ENCODE measurements at places on chromosomes 13 and 19.

GRCh38 chr13:78680576-78681350 is 21.8 kb upstream of the OBI1 start:
- DNase-seq: no peak

GRCh38 chr19:35105411-35106290 is 10.0 kb upstream of the FXYD3 start:
- no peak for DNase-seq

- DNase-seq: no peak
These were observed 127.1 kb upstream of the SPACA7 start for GRCh38 chr13:112248862-112249592.

- no peak for DNase-seq
These were observed 10.5 kb downstream of the PMIS2 start for GRCh38 chr19:35596366-35596999.

- no peak for DNase-seq
These were observed 67.7 kb downstream of the KCTD15 start for GRCh38 chr19:33864311-33864850.

DNA sequence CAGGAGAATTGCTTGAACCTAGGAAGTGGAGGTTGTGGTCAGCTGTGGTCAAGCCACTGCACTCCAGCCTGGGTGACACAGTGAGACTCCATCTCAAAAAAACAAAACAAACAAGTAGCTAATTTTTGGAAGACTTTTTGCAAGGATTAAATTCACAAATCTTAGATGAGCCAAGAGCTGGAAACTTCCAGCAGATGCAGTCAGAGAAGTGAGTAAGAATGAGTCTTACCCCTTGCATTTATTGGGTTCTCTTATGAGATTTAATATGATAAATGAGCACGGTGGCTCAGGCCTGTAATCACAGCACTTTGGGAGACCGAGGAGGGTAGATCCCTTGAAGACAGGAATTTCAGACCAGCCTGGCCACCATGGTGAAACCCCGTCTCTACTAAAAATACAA is 44.9 kb upstream of the NBEA start:
- DNase-seq: no peak

DNA sequence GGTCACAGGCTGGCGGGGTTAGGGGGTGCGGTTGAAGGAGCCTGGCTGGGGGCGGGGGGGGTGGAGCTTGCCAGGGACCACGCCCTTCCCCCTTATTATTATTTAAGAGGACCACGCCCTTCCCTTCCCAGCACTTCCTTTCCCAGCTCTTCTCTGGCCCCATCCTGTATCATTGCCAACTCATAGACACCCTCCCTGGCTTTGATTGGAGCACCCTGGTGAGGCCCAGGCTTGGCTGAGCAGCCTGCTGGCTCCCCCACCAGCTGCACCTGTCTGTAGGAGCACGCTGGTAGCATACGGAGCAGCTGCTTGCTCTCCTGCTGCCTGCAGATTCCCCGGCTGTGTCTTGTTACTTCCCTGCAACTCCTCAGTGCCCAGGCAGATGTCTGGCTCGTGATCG is 62.5 kb upstream of the PDX1 start:
- no peak for DNase-seq

GRCh38 chr19:49590971-49591730 is at the start of gene PRR12:
PRR12 (plus strand) TSS chr19:49591182; CDS start chr19:49591655, 473 bp downstream.
- DNase-seq: peak; percentile 75

DNA sequence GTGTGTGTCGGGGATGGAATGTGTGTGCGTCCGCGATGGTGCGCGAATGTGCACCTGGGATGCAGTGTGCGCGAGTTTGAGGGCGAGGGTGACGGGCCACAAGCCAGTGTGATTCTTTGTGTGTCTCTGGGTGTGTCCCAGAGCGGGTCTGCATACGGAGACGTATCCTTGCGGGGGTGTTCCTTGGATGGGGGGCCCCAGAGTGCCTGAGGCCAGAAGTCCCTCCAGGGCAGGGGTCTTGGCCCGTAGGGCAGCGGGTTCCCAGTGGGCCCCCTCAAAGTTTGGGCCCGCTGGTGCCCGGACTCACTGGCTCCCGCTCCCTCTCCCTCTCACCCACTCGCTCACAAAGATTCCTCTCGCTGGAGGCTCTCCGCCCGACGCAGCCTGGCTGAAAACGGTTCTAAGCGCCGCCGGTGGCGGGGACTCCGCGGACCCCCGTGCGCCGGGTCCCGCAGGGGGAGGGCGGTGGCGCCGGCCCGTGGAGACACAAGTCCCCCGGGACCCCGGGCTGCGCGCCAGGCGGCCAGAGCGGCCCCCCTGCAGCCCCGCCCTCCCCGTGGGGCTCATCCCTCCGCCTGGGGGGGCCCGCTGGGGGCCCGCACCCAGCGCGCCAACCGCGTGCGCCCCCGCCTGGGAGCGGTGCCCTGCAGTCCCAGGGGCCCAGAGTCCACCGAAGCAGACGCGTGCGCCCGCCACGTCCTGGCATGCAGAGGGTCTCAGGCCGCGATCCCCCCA is 886 bp downstream of the CRLF1 start:
- no peak for DNase-seq

- no peak for DNase-seq
These were observed 4.8 kb upstream of the SERP2 start for GRCh38 chr13:44368599-44369368.

GRCh38 chr13:70218618-70219017 is 110.4 kb upstream of the KLHL1 start:
- no peak for DNase-seq

DNA sequence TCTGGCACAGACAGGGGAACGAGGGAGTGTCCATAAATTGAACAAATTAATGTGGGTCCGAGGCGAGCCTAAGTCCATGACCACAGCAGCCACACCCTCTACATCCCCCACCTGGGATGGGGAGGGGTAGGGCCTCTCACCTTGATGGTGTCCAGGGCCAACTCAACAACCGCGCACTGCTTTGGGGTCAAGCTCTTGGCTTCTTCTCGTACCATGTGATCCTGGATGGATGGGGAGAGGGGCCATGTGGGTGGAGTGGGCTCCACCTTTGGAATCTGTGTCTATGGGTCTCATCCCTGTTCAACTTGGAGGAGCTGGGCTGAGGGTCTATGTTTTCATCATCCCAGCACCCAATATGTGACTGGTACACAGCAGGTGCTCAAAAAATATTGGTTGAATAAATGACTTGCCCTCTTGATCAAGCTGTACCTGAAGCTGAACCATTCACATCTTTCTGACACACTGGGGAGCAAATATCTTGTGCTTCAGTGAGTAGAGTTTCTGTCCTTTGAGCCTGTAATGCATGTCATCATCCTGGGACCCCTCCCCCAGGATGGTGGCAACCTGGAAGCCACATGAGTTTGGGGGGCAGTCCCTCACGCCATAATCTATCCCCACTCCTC is 62.9 kb downstream of the COLGALT1 start:
- no peak for DNase-seq

DNA sequence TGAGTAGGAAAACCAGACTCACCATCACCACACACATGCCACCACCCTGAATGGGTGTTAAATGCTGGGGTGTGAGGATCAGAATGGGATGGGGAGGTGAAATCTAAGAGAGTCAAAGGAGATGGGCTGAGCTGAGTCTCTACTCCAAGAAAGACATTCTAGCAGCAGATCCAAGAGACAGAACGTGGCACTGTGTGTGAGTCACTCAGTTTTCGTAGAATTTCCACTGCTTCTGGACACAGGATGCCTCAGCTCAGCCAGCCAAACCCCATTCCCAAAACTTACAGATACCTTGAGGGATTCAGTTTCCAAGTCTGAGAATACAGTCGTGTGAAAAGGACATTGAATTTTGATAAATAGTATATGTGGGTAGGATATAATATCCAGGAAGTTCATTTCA is 7.3 kb upstream of the CYP2A7 start:
- DNase-seq: no peak

DNA sequence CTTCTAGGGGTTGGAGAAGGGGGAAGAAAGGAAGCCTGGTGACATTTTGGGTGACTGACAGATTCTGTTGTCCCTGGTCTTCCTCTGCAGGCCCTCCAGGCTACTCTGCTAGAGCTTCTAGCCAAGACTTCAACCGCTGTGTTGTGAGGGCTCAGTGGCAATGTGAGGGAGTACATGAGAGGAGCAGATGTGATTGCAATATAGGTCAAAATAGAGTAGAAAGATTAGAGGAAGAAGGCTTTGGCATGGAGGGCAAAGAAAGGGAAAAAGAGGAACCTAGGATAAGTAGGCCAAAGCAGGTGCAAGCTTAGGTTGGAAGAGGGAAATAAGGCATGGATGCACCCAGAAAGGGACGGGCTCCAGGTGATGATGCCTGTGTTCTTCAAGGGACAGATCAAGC is 216.9 kb downstream of the RGCC start:
- DNase-seq: no peak

GRCh38 chr13:52344108-52344507 is 61.9 kb downstream of the THSD1 start:
- no peak for DNase-seq

DNA sequence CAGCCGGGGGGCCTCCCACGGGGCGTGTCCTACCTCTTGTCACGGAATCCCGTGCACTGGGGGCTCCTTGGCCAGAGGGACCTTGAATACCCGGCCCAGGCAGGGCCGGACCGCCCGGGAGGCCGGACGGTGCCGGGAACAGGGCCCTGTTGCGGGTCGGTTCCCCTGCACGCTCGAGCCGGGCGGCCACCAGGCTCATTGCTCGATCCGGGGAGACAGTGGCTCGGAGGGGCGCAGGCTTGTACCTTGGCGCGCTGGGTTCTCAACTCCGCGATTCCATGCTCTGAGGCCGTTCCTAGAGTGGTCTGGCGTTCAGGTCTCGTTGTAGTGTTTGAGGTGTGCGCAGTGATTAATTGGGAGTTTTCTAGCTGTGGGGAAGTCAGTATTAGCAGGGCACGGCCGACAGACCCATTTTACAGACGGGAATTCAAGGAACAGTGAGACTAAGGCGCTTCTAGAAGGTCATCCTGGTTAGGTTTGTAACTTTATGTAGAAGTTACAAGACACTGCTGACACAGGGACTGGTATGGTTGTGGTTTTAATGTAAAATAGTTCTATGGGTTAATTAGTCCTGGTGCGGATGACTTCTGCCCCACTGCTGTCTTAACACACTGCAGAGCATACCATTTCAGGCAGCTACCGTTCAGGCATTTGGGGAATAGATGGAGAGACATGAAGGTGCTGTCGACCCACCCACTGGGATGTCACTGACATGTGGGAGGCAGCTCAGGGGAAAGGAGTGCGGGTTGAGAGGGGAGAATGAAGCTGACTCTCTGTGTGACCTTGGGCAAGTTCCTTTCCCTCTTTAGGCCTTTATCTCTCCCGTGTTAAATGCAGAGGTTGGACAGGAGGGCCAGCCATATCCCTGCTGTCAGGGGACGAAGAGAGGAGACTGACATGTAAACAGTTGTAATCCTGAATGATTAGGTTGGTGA is 592 bp downstream of the CLPTM1 start:
- DNase-seq: no peak

- DNase-seq: no peak
These were observed 110.3 kb upstream of the ABCC4 start for GRCh38 chr13:95411428-95412040.

DNA sequence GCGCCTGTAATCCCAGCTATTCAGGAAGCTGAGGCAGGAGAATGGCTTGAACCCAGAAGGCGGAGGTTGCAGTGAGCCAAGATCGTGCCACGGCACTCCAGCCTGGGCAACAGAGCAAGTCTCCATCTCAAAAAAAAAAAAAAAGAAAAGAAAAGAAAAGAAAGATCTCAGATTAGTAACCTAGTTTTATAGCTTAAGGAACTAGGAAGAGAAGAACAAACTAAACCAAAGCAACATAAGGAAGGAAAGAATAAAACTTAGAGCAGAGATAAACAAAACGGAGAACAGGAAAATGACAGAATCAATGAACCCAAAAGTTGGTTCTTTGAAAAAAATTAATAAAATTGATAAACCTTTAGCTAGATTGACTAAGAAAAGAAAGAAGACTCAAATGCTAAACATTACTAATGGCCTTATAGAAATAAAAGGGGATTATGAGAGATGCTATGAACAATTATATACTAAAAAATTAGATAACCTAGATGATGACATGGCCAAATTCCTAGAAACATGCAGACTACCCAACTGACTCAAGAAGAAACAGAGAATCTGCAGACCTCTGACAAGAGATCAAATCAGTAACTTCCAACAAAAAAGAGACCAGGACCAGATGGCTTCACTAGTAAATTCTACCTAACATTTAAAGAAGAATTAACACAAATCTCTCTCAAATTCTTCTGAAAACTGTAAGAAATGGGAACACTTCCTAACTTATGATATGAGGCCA is 68.2 kb downstream of the CDADC1 start:
- DNase-seq: no peak

DNA sequence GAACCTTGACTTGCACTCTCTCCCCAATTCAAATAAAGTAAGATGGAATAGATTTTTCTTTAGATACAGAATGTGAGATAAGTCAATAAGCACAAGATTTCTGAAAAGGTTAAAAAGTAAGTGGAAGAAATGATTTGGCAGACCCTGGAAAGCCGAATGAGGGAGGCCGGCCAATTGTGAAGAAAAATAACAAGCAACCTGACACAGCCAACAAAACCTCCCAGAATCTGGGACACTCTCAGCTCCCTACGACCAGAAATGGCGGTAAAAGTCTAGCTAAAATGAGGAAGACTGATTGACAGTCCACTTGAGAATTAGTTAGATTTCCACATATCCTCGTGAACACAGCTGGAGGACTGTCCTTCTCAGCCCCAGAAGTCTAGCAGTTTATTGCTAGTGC is 85.4 kb downstream of the KLF12 start:
- DNase-seq: no peak

DNA sequence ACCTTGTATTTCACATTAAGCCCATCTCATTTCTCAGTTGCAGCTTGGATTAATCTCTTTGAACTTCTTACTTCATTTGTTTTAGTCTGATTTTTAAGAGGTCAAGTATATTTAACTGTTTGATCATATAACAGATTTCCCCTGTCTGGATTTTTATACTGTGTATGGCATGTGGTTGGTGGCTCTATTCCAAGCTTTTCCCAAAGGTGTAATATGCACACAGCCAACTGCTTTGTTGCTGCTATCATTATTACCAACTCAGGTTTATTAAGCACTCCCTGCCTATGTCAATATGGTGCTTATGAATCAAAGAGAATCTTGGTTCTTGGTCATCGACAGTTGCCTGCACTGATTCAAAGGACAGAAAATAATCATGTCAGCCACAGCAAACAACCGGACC is 92.6 kb downstream of the RAP2A start:
- no peak for DNase-seq

DNA sequence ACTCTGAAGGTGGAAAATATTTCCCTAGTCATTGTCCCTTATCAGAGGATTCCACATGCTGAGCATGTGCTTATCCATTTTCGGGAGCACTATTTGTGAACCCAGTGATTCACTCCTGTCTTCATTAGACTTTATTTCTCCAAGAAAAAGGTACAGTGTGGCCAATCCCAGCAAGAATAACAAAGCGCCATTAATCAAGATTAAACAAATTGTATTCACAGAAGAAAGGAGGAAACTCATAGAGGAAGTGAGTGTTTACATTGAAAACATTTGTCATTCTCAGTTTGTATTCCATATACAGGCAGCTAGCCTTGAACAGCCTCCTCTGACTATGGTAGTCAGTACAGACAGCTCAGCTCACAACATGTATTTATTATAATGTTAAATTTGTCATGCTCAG is 1669.9 kb upstream of the SPRY2 start:
- DNase-seq: no peak

- DNase-seq: no peak
These were observed 1.0 kb downstream of the ZNF420 start for GRCh38 chr19:37079238-37079637.

Measured in CD4-positive, alpha-beta T cell treated with Interleukin-2 at 100 ng/mL for 4 hours (primary cell).